Activated CD4-positive, alpha-beta T cell treated with anti-CD3 and anti-CD28 coated beads for 4 hours (primary cell): ENCODE measurements at places on chromosomes 6 and 20.
A peak's percentile ranks its signal among the peaks of the same experiment; 100 is the strongest.

DNA sequence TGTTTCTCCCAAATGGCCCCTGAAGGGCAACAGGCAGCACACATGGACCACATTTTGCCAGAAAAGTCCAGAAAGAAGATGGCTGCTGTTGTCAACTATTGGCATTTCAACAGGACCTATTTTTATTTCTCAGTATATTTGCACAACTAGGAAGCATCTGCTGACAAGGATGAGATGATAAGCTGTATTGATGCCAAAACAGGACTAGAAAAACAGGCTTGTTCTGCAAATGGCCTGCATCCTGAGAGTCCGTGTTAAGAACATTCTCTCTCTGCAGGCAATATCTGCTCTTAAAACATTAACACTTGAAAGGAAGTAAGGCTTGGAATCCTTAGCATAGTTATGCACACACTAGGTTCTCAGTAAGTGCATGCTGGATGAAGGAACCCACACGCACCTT, 283.7 kb downstream of the ESR1 start:
- DNase-seq: no peak

DNA sequence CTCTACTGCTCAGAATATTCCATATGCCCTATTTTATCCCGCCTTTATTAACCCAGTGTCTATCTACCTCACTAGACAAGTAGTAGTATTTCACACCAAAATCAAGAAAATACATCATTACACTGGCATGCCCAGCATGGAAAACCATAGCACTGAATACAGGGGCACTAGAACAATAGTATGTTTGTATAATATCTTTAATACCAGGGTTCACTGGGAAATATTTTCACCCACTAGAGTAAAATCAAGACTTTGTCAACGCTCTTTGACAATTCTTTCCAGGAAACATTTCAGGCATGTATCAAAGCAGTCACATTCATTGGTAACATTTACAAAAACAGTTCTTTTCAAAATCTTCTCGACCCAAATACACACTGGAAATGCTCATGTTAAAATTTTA, 119.3 kb upstream of the BEND6 start:
- no peak for DNase-seq

DNA sequence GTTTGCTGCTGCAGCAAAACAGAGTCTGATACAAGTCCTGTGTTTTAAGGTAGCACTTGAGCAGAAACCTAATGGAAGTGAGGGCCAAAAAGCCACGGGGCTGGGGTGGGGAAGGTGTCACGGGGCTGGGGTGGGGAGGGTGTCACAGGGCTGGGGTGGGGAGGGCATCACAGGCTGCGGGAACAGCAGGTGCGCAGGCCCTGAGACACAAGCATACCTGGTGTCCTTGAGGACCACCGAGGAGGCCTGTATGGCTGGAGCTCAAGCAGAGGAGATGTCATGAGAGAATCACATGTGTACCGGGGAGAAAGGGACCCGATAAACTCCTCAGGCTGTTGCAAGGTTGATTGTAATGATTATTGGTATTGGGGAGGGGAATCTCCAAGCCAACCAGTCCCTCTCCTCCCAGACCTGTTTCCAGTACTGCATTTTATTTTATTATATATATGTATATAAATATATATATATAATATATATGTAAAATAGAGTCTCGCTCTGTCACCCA, 13.6 kb upstream of the SPO11 start:
- no peak for DNase-seq

DNA sequence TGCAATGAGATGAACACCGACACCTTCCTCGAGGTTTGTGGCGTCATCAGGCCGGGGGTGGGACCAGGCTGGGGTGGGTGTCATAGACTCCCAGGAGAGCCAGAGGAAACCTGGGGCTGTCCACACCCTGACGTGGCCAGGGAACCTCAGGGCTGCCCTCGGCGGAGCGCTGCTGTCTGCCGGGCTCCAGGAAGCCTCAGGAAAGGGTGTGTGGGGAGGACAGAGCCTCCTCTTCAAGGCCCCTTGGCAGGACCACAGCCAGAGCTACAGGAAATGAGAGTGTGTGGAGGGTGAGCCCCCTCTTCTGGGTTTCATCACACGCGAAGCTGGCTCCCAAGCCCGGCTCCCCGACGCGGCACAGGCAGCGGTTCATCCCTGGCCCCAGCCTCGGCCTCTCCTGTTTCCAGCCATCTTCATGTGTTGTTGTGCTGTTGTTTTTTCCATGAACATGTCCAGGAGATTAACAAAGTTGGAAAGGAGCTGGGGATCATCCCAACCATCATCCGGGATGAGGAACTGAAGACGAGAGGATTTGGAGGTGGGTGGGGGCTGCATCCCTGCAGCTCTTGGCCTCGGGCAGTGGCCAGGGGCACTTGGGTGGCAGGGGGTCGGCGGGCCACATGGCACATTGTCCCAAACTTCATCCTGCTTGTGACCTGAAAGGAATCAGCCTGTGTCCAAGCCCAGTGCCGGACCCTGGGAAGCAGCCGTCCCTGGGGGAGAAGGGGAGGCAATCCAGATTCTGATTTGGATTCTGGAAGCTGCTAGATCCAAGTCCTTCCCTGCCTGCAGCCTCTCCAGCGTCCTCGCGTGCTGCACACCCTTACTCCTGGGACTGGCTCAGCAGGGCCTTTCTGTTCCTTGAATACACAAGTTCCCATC, 6.4 kb downstream of the NPEPL1 start:
- DNase-seq: no peak

DNA sequence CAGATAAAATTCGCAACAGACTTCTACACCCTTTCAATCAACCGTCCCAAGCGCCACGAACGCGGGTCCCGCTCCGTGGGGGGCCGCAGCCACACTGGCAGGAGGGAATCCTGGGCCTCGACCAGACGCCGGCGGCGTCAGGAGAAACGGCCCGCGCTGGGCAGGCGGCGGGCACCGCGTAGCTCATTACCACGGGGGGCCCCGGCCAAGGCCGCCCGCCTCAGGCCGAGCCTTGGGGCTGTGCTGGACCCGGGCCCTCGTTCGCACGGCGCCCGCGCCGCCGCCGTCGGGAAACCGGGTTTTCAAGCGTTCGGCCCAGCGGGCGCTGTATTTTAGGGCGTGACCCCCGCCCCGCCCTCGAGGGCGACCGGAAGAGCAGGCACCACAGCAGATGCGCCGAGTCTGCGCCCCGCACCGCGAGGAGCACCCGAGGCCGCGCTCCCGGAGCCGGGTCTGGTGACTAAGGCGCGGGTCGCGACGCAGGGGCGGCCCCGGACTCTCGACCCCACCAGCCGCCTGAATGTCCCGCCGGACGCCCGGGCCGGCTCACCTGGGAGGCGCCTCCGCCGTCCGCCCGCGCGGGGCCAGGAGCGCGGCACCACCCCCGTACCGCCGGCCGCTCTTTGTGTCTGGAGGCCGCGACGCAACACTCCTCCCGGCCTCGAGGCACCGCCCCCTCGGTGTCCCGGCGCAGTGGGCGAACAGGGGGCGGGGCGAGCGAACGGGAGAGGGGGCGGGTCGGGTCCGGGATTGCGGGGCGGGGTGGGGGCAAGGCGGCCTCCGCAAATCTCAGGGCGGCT, at the start of gene NINL:
Gene NINL (minus strand): TSS at position 627 of the 800 bp plus-strand sequence. CDS start 58,944 bp downstream, outside the sequence.
- peak; percentile 38 for DNase-seq

DNA sequence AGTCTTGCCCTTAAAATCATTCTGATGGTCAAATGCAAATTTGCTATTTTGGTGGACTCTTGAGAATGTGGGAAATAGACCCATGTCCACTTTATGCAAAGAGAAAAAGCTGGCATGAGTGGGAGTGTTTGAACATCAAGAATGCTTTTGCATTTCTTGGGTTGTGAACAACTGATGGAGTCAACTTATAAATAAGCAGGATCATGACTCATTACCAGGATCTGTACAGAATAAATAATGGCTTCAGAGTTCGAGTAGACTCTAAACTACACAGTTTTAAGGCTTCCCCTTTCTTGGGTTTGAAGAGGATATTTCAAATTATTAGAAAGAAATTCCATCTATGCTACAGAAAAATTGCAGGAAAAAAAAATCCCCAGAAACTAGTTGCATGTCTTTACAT, 195.5 kb downstream of the EYA4 start:
- DNase-seq: no peak

DNA sequence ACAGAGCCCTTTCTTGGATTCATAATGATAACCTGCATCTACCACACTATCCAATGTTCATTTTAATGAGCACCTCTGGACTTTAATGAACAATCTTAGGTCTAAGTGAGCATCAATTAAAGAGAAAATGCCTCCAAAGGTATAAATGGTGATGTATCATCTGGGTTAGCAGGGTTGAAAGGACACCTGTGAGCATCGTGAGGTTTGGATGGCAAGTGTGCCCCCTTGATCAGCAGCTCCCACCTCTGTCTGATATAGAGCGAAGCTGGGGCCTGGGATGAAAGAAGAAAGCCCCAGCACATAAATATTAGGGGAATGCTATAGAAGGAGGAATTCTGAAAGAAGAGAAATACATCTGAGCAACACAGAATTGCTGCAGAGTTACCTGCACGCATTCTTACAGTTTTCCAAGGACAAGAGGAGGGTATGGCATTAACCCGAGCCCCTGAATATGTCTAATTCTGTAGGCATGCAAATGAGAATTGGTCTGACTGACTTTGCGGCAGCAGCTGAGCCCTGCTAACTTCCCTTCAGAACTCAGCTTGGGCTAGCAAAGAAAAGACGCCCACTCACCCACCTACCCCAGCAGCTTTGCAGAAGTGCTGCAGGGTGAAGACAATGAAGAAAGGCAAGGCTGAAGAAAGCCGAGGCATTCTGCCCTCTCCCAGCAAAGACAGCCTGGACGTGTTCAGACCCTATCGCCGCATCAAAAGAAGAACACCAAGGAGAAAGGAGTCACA, 136.2 kb downstream of the GMPR start:
- DNase-seq: no peak
